ENCODE measurements at places on chromosomes 7 and 10.

GRCh38 chr10:101565936-101566332 lies 22.1 kb downstream of the POLL start:
- no peak for DNase-seq

GRCh38 chr10:36465604-36466379 lies 659.6 kb upstream of the ANKRD30A start:
- DNase-seq, result no peak

DNA sequence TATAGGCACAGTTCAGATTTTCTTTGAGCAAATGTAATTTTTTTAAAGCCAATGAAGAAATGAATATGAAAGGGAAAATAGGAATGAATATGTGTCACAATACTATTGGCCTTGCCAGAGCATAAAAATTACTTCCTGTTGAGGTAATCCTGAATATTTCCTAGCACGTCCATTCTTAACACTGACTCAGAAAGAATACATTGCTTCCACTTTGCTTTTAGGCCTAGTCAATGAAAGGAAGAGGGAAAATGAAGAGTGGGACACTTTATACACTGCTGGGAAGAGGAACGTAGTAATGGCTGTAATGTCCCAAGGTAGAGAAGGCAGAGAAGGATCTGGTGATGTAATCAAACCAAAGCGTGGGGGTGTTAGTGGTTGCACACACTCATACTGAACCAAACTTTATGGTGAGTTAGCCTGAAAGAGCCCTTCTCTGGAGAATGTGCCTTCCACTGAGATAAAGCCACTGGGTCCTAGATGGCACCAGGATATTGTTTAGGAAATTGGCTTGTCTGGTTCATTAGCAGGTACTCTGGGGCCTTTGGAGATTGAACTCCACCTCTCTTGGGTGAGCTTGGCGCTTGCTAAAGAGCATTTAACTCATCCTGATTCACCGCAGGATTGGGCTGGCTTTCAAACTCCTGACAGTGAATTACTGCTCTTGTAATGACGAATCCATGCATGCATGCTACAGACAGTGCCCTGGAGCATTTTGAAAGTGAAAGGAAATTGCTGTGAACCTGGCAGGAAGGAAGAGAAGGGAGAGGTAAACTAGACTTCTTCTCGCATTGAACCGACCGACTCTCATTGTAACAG lies 254.9 kb downstream of the KIAA1217 start:
- no peak for DNase-seq

GRCh38 chr7:42292991-42293521 lies 56.0 kb upstream of the GLI3 start:
- DNase-seq, result no peak

DNA sequence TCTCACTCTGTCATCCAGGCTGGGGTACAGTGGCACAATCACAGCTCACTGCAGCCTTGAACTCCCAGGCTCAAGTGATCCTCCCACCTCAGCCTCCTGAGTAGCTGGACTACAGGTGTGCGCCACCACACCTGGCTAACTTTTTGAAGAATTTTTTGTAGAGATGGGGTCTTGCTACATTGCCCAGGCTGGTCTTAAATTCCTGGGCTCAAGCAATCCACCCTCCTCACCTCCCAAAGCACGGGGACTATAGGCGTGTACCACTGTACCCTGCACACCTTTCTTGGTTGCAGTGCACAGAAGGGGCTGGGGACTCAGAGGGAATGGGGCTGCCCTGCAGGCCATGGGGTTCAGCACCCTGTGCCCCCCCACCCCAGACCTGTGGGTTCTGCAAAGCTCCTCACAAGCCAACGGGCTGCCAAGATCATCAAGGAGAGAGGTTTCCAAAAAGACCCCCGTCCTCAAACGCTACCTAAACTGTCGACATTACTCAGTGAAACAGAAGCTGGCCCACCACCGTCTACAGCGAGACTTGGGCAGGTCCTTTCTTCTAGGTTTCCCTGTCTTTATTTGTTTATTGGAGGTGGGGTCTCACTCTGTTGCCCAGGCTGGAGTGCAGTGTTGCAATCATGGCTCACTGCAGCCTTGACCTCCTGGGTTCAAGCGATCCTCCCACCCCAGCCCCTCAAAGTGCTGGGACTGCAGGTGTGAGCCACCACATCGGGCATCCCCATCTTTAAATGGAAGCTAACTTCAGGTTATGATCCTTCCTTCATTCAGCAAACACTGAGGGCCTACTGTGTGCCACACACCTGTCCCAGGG lies 26.6 kb upstream of the ELFN1 start:
- no peak for DNase-seq

DNA sequence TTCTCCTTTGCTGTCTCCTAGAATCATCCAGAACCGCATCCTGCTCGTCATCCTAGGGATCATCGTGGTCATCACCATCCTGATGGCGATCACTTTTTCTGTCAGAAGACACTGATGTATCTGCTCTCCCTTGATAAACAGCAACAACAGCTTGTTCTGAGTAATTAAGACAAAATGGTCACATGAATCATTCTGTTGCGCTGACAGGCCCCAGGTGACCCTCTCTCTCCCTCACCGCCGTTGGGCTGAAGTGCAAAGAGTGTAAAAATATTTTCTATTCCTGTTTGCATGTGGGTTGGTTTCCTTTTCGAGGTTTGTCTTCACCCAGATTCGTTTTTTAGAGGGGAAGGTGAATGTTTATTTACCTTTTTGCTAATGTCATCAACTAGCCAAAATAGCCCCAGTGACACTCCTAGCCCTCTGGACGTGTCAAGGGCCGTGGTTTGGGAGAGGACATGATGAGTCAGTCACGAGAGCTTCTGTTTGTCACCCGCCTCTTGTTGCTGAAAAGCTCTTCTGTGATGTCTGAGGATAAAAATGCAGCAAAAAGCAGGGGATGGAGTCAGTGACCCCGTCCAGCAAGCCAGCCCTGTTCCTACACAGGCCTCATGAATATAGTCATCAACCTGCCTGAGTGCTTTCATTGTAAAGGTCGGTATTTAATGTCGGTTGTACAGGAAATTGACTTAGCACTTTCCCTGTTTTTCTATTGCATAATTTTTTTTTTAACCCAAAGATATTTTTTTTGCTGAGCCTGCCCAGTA lies 134.6 kb upstream of the TCF7L2 start:
- no peak for DNase-seq

- DNase-seq, result no peak
These were observed 53.7 kb upstream of the GNAT3 start for GRCh38 chr7:80565554-80565953.

DNA sequence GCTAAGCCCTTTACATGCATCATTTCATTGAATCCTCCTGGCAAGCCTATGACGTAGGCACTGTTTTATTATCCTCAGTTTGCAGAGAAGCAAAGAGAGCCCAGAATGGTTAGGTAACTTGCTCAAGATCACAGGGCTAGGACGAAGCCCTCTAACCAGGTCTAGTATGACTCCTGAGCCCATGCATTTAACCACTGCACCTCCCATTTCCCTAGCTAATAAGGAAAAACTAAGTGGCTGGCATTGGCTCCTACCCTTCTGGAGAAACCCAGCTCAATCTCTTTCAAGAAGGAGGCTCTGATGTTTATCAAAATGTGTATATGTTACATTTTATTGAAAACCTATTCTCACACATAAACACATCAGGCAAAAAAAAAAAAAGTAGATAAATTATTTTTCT lies 19.8 kb downstream of the MYOF start:
- no peak for DNase-seq

- DNase-seq, result no peak
These were observed 563 bp downstream of the STAM start for GRCh38 chr10:17644485-17644943.

DNA sequence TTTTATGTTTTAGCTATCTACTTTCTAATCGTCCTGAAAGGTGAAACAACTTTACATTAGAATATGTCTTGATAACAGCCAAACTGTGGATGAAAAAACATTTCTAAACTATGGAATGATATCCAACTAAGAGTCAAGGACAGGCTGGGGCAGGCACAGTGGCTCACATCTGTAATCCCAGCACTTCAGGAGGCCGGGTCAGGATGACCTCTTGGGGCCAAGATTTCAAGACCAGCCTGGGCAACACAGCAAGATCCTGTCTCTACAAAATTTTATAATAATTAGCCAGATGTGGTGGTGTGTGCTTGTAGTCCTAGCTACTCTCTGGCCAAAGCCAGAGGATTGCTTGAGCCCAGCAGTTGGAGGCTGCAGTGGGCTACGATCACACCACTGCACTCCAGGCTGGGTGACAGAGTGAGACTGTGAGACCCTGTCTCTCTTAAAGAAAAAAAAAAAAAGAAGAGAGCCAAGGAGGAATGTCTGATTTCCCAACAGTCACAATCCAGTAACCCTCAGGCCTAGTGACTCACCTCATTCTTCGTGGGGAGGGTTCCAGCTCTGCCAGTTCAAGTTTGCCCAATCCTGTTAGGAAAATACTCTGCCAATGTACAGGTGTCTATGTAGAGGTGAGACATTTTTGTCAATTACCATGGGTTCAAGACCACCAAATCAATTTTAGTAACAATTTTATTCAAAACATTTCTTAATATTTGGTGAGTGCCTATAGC lies 14.6 kb upstream of the FZD1 start:
- DNase-seq, result no peak

- no peak for DNase-seq
These were observed 1.7 kb downstream of the TSPAN12 start for GRCh38 chr7:120856198-120856597.

GRCh38 chr10:14009371-14010100 lies 321.2 kb downstream of the FRMD4A start:
- peak; percentile 33 for DNase-seq

DNA sequence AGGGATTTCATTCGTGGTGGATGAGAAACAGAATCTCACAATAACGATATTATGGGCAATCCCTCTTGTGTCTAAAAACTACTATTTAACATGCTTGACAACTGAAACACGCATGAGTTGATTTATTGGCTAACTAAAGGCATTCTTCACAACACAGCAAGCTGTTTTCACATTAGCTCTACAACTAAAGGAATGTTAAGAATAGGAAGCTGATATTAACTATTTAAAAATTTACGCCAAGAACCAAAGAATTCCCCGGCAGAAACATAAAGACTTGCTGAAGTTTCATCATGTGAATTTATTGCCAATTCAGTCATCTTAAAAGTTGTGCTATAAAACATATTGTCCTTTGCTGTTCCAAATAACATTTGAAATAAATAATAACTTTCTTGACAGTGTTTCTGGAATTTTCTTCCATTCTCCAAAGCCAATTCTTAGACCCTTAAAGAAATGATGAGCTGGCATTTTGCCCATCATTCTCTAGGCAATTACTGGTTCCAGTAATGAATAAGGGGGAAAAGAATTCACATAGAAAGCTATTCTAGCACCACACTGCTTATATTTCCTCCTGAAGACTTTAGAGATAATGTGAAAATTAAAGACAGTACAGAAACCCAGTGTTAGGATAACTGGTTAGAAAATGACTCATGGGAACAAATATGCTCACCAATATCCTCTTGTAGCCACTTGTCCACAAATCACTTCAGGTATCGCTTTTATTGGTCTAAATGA lies 233.1 kb downstream of the PARD3 start:
- no peak for DNase-seq

- DNase-seq, result no peak
These were observed 269.4 kb downstream of the NXPH1 start for GRCh38 chr7:8702807-8703206.

GRCh38 chr7:19351341-19352304 lies 206.4 kb upstream of the FERD3L start:
- DNase-seq, result no peak

- no peak for DNase-seq
These were observed 169.0 kb downstream of the MAD1L1 start for GRCh38 chr7:2063563-2064260.

DNA sequence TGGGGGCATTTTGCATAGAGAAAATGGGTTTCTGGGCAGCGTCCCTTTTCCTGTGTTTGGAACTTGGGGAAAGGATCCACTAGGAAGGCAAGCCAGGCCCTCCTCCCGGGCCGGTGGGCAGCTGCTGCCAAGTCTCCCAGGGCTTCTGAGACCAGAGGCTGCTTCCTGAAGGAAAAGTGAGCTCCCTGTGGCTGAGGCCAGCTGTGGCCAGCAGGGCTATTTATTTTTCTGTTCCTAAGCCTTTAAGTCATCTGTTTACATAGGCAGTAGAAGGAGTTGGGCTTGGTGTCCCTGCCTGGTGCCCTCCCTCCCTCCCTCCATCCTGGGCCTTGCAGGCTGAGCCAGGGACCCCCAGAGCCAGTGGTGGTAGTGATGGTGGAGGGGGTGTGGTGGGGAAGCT lies 70.5 kb upstream of the COL13A1 start:
- DNase-seq, result no peak

DNA sequence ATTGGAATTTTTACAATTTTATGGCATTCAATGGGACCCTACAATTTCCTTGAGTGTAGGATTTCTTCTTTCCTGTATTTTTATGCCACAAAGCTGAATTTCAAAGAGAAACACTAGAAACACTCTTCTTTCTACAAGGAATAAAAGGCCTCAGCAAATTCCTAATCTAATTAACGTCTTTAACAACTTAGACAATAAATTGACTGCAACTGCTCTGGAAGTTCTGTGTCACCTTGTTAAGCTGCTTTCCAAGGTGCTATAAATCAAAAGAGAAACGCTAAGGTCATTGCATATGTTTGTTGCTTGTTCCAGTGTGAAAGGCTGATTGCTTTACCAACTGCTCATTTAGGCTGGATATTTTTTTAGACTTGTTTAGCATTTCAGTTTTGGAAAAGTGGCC lies 182.2 kb downstream of the POLR1F start:
- no peak for DNase-seq

GRCh38 chr10:16788125-16788524 lies 29.1 kb downstream of the RSU1 start:
- DNase-seq, result no peak

GRCh38 chr10:9535744-9536143 lies 1481.3 kb downstream of the GATA3 start:
- DNase-seq, result no peak

DNA sequence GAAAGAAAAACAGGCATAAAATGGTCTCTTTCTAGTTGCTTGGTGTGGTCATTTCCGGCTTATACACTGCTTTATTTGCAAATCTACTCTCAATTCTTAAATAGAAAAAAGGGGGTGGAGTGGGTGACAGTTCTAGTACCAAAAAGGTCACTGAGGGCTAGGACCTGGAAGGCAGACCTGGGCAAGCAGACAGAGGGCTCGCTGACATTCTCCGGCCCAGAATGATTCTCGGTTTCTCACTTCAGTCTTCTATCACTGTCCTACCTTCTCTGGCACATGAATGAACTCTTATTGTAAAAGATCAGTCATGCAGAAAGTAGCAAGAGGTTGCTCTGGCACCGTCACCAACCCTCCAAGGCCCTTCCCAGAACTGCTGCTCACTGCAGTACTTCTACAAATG lies 54.0 kb downstream of the MALSU1 start:
- DNase-seq, result no peak

Data from activated CD8-positive, alpha-beta memory T cell treated with anti-CD3 and anti-CD28 coated beads for 1 hour (primary cell).